ENCODE measurements at places on chromosomes 4 and X.

GRCh38 chr4:180372691-180373090 lies 1870.5 kb upstream of the TENM3 start:
- DNase-seq = no peak

- no peak for DNase-seq
Measured at GRCh38 chr4:36039026-36039425, 205.3 kb downstream of the ARAP2 start.

GRCh38 chr4:119498527-119498926 lies 130.1 kb downstream of the PDE5A start:
- DNase-seq = no peak

DNA sequence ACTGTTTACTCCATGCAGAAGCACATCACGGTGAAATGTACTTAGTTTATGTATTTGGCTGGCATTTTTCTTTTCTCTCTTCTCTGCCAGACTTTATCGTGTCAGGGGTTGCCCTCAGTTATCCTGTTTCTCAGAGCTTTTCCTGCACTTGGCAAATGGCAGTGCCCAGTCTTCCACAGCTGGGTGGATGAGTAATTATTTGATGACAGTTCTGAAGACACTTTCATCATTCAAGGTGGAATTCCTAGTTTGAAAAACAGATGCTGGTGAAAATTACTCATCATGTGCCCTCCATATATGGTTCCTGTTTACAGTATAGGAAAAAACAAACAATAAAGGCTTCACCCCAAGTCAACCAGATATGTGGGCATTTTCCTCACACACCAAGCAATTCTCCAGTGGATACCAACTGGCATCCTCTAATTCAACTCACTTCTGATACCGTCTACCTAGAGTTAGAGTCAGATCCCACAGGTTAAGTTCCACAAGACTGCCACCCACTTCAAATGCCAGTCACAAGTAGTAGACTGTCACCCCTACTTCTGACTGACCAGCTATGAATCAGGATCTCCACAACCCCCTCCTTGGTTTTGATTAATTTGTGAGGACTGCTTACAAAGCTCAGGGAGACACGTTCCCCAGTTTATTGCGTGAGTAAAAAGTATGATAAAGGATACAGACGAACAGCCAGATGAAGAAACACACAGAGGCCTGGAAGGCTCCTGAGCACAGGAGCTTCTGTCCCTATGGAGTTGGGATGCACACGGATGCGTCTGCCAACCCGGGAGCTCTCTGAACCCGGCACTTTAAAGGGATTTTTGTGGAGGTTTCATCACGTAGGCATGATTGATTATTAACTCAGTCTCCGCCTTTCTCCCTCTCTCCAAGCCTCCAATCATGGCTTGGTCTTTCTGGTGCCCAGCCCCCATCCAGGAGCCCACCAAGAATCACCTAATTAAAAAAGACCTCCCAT lies 72.9 kb downstream of the CLDN34 start:
- DNase-seq = no peak

- no peak for DNase-seq
Measured at GRCh38 chrX:48559636-48560035, 14.6 kb upstream of the RBM3 start.

DNA sequence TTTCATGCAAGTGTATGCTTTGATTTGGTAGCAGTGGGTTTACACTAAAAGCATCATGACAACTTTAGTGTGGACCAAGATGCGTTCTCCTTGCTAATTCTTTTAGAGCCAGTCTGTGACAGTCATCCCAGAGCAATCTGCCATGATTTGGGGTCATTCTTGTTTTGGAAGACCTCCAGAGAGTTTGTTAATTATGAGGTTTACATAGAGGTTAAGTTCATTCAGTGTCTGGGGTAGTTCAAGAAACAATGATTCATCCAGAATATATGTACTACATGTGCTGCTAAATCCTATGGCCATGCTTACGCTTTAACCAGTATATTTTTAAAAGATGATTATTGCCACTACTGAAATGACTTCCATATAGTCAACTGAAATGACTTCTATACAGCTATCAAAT lies 328.5 kb upstream of the AGA start:
- no peak for DNase-seq

DNA sequence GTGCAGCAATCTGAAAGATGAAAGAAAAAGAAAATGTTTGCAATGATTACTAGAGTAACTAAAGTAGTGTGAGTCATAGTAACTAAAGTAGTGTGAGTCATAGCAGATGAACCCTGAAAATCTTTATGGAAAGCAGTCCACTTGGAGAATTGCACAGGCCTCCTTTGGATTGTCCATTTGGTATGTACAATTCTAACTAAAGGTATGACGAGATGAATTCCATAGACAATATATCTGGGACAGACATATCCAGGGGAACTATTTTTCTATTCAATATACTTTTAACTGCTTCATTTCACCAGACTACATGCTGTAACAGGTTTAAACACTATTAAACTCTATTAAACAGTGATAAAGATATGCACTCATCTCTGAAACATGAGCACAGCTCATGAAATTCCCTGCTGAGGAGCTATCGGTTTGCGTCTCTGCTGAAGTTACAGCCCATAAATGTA lies 798.7 kb downstream of the PCDH7 start:
- no peak for DNase-seq

DNA sequence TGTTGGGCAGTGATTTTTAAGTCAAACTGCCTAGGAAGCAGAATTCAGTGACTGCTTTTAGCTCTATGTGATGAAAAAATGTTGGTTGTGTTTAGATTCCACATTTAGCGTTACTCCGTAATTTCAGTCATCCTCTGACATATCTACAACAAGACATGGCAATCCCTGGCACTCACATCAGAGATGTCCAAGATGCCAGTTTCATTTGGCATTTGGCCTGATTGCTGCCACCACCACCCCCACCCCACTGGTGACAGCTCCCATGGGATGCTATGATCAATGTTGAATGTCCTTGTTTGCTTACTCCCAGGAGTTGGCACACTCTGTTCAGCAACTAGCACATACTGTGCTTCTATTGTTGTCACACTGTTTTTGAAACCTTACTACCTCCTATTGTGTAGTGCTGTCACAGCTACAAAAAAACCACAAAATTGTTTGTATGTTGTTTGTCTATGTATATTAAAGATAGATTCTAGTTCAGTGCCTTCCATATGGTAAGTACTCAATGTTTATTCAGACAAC lies 101.4 kb downstream of the AWAT2 start:
- DNase-seq = no peak
